AG10803 (cell line): ENCODE measurements at places on chromosomes 5 and 9.

DNA sequence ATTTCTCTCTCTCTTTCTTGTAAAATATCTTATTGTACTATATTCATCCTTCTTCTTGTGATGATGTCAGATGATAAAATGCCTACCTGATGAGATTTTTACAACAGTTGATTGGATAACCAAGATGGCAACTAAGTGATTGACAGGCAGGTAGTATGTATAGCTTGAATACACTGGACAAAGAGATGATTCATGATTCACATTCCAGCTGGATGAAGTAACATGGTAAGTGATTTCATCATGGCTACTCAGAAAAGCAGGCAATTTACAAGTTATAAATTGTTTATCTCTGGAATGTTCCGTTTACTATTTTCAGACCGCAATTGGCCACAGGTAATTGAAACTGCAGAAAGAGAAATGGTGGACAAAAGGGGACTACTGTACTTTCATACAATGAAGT, 1471.7 kb upstream of the C9orf72 start:
- DNase-seq, result no peak

- no peak for DNase-seq
Measured at GRCh38 chr5:179295778-179296149, 49.5 kb downstream of the ADAMTS2 start.

GRCh38 chr9:137731947-137732813, 113.4 kb downstream of the EHMT1 start:
- no peak for DNase-seq

DNA sequence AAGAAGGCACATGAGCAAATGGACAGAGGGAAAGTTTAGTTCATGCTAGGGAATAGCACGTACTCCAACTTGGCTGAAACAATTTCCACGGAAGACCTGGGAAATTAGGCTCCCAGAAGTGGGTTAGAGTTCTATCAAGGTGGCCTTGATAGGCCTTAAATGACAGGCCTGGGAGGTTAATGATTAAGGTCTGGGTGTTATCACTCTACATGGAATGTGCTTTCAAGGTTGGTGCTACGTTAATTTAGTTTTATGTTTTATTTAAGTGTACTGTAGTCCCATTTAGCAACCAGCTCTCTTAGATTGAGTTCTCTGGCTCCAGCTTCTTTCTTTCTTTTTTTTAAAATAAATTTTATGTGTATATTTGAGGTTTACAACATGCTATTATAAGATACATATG, 121.4 kb upstream of the MEF2C start:
- DNase-seq, result no peak

- peak; percentile 94 for DNase-seq
Measured at GRCh38 chr9:82148901-82149461, 160.4 kb downstream of the SPATA31D1 start.

DNA sequence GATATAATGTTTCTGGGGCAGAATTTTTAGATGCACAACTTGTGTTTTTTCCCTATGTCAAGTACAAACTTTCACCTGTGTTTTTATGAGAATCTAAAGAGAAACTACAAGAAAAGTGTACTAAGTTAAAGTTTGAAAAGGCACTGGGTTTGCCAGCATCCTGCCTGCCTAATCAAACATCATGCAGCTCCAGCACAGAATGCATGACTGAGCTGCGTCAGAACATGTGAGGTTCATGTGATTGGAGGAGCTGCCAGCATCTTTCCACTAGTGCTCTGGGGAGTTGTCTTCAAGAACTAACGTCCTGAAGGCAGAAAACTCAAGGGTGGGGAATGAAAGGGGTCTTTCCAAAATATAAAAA, 46.1 kb upstream of the RIC1 start:
- DNase-seq, result peak; percentile 72

DNA sequence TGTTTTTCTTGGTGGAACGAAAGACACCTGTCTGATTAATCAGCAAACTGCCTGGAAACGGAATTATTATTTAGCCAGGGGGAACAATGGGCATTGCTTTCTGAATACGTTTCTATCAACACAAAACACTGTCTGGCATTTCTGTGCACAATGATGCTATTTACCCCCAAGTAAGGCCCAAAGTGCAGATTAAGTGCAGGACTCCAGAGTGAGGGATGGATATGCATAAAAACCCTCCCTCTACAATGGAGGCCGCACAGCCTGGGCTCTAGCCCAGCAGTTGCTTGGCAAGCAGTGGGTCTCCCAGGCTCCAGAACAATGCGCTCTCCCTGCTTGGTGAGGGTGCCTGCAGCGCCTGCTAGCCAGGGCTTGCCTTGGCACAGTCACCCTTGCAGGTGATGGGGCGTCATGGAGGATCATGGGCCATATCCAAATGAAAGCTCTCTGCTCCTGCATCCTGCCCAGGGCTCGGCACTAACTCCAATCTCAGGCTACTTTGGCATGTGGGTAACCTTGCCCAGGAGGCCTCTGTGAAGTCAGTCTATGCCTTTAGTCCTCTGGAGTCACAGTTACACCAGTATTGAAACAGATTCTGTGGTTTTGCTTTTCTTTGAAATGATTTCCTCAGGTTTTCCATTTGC, 11.5 kb upstream of the SPATA24 start:
- DNase-seq, result no peak

- DNase-seq, result peak; percentile 15
Measured at GRCh38 chr9:88991066-88992034, at the start of gene S1PR3. Gene S1PR3 (plus strand): TSS chr9:88991468. CDS start chr9:89001201, 9,733 bp downstream.

- DNase-seq, result peak; percentile 33
Measured at GRCh38 chr5:90161414-90161813, 248.1 kb downstream of the CETN3 start.

DNA sequence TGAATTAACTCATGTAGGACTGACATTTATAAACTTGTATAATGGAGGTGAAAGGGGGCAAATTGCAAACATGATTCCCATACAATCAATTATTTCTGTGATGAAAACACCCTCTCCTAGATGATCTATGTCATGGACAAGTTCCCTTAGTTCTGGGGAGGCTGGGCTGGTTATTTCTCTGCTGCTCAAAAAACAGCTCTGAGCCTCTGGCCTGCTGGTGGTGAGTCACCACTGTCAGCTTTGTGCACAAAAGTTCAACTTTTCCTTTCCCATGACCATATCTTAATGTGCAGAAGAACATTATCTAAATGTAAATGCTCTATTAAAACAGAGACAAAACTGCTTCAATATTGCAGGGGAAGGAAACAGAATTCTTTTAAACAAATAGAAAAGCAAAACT, 85.0 kb downstream of the HMHB1 start:
- peak; percentile 35 for DNase-seq

- DNase-seq, result no peak
Measured at GRCh38 chr9:89740722-89741121, 135.9 kb downstream of the GADD45G start.

- DNase-seq, result peak; percentile 35
Measured at GRCh38 chr5:103433211-103433610, 129.4 kb downstream of the NUDT12 start.

DNA sequence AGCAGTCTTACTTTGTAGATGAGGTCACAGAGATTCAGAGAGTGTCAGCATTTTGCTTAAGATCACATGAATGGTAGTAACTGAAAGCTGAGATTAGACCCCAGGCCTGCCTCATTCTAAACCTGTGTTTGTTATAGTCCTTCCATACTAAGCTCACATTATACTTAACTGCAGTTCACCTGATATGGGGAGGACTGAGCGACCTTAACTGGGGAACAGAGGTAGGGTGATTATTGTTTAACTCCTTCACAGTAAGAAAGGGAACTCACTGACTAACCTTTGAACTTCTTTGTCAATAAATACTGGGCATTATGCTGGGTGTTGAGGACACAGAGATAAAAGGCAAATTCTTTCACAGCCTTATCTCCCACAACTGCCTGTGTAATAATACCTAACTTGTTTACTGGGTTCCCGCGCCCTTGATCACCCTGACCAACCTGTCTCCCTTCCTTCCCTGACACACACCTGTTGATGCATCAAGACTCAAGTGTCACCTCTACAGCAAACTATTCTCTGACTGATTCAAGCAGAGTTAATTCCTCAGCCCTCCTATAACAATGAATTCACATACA, 27.2 kb downstream of the DEPDC1B start:
- DNase-seq, result no peak

GRCh38 chr5:87827539-87827938, 414.8 kb upstream of the CCNH start:
- peak; percentile 15 for DNase-seq

GRCh38 chr9:107847978-107848964, 358.7 kb upstream of the KLF4 start:
- DNase-seq, result peak; percentile 56

- DNase-seq, result no peak
Measured at GRCh38 chr9:130897848-130898551, 1.4 kb upstream of the QRFP start.

GRCh38 chr5:643811-644271, 31.7 kb downstream of the CEP72 start:
- DNase-seq, result no peak

DNA sequence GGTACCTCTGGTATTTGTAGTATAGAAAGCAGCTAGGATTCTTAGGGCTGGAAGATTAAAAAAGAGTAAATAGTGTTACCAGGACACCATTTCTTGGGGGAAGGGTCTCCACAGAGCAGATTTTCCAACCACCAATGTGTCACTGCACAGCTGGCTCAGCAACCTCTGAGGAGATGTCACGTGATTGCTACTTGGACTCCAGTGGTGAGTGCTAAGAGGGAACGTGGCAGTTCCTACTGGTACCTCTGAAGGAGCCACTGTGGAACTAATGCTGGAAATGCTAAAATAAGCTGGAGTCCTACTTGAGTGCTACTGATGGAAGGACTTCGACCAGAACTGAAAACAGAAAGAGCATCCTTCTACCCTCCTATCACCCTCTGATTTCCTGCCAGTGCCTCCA, 36.1 kb upstream of the SPDL1 start:
- DNase-seq, result peak; percentile 63

- no peak for DNase-seq
Measured at GRCh38 chr5:180586204-180586603, 5.1 kb downstream of the SCGB3A1 start.

DNA sequence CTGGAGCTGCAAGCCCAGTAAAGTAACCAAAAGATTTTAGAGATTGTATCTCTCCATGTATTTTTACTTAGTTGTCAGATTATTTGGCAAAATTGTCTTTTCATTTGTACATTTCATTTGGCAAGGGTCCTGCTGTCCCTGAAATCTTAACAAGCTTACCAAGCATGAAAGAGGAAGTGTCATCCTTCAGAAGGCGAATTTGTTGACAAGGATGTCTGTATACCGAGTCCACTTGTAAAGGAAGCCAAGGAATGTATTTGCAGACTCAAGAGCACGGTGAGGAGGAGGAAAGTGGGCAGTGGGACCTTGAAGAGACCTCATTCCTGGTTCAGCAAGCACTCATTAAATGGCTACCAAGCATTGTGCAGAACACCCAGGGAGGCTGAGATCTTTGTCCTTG, 7.5 kb upstream of the OTULINL start:
- no peak for DNase-seq
